Cortex of kidney (tissue), 1 donor: ENCODE measurements at places on chromosomes 2 and 18.

GRCh38 chr2:30504731-30505130 lies 57.7 kb downstream of the LCLAT1 start:
- DNase-seq, result no peak

DNA sequence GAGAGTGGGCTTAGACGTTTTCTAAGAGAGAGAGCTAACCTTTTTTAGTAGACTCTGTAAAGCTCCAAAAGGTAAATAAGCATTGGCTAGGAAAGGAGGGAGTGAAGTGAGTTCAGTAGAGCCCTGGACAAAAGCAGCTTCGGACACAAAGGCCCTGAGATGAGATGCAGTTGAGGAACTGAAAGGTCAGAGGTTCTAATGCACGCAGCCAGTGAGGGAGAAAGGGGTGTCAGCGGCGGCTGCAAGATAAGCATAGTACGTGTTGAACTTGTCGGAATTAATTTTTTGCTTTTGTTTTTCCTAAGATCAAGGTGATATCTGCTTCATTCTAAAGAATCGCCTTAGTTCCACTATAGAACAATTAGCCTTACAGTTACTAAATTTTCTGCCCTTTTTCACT lies 11.2 kb upstream of the SLC8A1 start:
- no peak for DNase-seq

DNA sequence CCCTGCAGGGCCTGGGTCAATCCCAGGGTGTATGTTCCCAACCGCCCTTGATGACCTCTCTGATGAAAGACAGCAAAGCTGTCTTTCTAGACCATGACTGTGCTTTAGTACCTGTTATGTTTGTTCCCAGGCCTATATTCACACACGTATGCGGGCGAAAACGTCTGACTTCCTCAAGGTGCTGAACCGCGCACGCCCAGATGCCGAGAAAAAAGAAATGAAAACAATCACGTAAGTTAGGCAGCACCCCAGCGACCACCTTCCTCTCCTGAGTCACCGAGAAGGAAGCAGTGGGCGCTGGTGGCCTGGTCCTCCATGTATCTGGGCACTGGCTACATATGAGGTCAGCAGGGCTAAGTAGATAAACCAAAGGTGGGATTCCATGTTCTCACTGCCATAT lies 11.1 kb upstream of the GPBAR1 start:
- DNase-seq, result no peak

DNA sequence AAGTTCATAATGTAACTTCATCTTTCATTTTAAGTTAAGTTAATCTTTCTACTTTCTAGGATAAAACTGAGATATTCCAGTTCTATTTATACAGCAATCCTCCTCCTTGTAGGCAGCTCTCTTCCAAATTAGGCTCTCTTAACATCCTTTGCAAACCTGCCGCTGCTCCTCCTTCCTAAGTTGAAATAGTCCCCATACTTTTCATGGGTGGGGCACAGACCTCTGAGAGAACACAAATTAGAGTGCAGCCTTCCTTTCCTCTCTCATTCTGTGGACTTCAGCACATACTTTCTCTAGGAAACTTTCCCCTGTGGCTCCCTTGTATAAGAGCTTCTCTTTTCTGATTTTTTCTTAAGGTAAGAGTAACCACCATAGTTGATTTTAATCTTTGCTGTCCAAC lies 28.3 kb downstream of the TWSG1 start:
- DNase-seq, result no peak
